CD4-positive, alpha-beta T cell treated with Interleukin-15 for 4 hours (primary cell): ENCODE measurements at places on chromosomes 5 and 9.
A peak's percentile ranks its signal among the peaks of the same experiment; 100 is the strongest.

GRCh38 chr9:12185856-12186255 lies 507.3 kb upstream of the TYRP1 start:
- DNase-seq = no peak

DNA sequence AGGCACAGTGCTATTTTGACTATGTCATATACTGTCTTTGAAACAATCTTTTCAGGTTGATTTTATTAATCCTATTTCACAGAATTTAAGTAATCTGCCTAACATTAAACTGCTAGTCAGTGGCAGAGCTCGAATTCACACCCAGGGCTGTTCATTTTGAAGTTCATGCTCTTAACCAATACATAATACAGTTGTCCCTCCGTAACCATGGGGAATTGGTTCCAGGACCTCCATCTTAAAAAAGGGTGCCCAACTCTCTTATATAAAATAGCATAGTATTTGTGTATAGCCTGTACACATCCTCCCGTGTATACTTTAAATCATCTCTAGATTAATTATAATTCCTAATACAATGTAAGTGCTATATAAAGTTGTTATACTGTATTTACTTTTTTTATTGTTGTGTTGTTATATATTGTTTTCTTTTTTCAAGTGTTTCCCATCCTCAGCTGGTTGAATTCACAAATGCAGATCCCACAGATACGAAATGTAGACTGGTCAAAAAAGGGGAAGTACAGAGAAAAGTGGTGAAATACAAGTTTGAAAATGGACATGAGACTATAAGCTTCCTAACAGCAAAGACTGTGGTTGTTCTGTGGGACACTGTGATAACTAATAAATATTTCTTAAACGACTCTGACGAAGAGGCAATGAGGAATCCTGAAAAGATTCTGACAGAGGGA lies 18.3 kb downstream of the RFX3 start:
- no peak for DNase-seq

DNA sequence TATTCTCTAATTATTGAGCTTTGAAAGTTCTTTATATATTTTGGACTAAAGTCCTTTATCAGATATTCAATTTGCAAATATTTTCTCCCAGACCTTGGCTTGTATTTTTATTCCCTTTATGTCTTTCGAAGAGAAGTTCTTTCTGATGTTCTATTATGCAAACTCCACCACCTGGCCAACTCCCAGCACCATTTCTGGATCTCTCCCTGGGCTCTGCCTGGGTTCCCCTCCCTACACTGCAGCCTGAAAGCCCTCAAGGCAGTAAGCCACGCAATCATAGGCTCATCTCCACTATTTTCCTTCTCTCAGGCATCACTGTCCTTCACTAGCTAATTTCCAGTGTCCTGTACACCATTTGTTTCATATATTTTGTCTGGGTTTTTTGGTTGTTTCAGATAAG lies 76.1 kb downstream of the GRAMD2B start:
- no peak for DNase-seq

- DNase-seq = peak; percentile 50
Measured at GRCh38 chr9:135504262-135505243, 4.1 kb downstream of the MRPS2 start.

DNA sequence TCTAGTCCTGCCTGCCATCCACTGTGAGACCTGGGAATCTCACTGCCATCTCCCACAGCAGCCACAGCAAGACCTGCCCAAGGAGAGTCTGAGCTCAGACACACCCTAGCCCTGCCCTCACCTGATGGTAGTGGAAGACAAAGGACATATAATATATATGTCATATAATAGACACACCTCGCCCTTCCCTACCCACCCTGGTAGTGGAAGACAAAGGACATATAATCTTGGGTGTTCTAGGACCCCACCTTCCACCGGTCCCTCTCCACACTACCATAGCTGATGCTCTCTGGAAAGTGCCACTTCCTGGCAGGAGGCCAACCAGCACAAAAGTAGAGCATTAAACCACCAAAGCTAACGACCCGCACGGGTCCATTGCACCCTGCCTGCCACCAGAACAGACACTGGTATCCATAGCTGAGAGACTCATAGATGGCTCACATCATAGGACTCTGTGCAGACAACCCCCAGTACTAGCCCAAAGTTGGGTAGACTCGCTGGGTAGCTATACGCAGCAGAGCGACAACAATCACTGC lies 545.6 kb downstream of the CAAP1 start:
- DNase-seq = no peak

DNA sequence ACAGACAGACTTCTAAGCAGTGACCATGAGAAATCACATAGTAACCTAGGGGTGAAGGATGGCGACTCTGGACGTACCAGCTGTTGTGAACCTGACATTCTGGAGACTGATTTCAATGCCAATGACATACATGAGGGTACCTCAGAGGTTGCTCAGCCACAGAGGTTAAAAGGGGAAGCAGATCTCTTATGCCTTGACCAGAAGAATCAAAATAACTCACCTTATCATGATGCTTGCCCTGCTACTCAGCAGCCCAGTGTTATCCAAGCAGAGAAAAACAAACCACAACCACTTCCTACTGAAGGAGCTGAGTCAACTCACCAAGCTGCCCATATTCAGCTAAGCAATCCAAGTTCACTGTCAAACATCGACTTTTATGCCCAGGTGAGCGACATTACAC lies 38.0 kb upstream of the CCDC152 start:
- peak; percentile 2 for DNase-seq

DNA sequence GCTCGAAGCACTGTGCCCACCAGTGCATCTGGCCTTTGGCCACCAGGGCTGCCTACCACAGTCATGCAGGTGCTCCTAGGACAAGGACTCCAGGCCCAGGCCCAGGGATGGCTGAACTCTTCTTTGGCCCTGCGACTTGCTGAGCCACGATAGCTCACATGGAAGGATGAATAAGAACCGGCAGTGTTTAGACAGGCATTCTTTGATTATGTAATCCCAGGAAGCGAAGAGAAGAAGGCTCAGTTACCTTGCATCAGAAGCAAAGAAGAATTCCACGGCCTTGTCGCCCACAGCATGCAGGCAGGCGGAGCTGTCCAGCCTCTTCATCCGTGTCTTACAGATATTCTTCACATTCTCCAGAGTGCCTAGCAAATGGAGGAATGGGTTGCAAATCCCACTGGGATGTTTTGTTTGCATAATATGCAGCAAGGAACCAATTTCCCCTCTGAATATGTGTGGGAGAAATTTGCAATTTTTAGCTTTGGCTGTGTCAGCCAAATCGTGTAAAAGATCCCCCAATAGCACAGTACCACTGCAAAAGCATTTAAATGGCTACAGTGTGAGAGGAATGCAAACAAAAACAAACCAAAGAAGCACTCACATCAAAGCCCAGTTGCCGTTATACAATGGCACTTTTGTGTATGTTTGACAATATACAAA lies 29.1 kb downstream of the GFPT2 start:
- DNase-seq = no peak

- no peak for DNase-seq
Measured at GRCh38 chr5:165407352-165407751, 1901.9 kb downstream of the MAT2B start.

- no peak for DNase-seq
Measured at GRCh38 chr9:96523374-96523773, 73.4 kb downstream of the HABP4 start.

DNA sequence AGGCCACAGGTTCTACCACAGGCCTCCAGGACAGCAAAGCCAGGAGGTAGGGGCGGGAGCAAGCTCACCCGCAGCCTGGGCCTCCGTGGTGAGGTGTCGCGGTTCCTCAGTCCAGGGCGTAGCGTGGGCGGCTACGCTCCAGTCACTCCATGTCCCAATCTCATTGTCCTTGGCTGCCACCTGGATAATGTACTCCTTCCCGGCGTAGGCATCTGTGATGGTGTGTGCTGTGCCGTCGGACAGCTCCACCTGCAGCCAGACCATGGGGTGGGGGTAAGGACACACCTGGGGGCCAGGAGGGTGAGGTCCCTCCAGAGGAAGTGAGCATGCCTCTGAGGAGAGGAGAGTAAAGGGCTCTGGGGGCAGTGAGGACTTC lies 29.8 kb upstream of the ENHO start:
- no peak for DNase-seq

- DNase-seq = no peak
Measured at GRCh38 chr5:123949807-123950340, 437.9 kb downstream of the CSNK1G3 start.

DNA sequence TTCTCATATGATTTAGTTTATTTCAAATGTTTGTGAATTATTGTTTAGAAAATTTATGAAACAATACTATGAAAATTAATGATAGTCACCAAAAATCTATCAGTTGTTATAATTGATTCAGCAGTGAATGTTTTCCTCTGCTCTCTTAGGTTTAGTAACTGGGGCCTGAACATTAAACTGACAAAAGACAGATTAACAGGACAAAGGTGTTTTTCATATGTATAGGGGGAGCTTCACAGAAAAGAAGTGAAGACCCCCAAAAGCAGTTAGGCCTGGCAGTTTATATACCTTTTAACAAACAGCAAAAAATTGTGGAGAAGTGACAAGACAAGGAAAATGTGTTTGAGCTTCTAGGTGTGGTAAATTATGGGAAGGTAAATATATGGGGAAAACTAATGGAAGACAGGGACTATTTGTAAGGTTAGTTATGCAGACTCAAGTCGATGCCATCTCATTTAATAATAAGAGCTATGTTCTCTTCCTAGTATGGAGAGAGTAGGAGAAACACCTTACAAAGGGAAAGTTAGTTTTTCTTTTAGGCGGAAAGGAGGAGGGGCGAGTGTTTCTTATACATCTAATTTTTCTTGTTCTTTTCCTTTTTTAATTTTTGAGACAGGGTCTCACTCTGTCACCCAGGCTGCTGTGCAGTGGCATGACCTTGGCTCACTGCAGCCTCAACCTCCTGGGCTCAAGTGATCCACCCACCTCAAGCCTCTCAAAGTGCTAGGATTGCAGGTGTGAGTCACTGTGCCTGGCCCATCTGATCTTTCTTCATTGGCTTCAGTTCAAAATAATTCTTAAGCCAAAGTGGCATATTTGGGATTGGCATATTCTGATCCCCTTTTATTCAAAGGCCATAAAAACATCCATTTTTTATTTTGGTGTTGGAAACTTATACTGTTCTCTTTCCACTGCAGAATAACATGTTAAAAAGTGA lies 77.8 kb downstream of the C9orf153 start:
- DNase-seq = no peak

DNA sequence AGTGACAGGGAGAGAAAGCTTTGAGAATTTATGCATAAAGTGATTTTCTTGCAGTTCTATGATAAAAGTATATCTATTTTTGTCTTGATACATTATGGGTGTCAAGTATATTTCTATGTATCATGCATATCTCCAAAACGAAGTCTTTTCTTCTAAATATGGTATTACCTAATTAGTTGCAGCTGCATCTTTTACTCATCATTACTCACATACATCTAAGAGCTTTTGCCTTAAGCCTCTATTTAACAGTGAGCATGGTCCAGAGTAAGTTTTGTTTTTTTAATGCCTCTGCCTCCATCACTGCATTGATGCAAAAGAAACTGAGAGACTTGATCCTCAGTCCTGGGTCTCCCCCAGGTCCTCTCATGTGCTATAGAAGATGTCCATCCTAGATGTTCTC lies 40.0 kb upstream of the SMC5 start:
- DNase-seq = no peak

- no peak for DNase-seq
Measured at GRCh38 chr9:130373679-130374325, 71.0 kb upstream of the ASS1 start.

GRCh38 chr5:107056278-107056677 lies 614.5 kb downstream of the EFNA5 start:
- no peak for DNase-seq

DNA sequence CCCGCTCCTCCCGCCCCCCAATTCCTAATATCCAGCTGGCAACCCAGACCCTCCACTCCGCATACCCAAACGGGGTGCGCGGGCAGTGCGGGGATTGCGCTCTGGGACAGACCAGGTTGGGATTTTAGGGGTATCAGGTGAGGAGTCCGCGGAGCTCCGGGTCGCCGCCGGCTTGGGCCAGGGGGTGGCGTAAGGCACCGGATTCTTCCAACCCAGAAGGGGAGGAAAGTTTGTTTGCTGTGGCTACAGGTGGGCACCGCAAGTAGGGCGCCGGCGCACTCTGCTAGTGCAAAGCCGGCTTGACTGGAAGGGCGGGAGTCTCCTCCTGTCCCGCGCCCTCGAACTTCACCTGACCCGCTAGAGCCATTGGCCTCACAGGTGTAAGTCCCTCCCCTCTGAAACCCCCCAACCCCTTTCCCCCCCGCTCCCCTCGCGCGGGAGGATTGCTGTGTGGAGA lies 709 bp downstream of the IQGAP2 start:
- DNase-seq = peak; percentile 68

DNA sequence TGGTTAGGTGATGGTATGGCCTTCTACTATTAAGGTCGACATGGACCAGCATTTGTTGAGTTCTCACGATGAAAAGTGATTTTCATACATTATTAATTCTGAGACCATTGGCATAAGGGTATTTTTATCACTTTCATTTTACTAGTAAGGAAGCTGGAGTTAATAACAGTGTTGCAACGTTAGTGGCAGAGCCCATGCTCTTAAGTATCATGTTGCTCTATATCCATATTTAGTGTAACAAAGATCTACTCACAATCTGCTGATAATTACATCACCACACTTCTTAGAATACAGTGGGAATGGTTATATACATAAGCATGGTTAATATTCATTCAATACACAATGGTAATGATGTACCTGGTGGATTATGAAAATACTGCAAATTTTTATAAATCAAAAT lies 81.9 kb downstream of the PRR16 start:
- no peak for DNase-seq

GRCh38 chr9:79357616-79358015 lies 214.1 kb upstream of the TLE4 start:
- DNase-seq = no peak

DNA sequence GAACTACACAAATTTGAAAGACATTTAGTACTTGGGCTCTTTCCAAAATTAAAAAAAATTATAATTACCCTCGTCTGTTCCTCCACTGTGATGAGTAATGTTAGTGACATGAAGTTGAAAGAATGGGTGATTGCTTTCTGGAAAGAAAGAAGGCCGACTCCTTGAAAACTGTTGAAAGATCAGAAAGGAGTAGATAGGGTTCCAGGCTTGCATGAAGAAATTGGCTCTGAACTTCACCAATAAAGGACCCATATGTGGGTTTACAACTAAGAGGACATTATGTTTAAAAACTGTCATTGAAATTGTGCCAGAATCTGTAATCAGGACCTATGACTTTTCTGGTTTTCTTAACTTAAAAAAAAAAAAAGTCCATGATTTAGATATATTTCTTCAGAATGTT lies 20.7 kb upstream of the MOCS2 start:
- DNase-seq = no peak

GRCh38 chr9:124779368-124780059 lies 2.6 kb downstream of the OLFML2A start:
- no peak for DNase-seq

GRCh38 chr9:99485459-99485858 lies 263.4 kb downstream of the SEC61B start:
- DNase-seq = no peak
